ENCODE measurements at places on chromosomes 3 and 15. TPM values are rescaled to one million over a fixed set of nuclear protein-coding genes. Genes with fewer than 3 reads are reported as not detected.

DNA sequence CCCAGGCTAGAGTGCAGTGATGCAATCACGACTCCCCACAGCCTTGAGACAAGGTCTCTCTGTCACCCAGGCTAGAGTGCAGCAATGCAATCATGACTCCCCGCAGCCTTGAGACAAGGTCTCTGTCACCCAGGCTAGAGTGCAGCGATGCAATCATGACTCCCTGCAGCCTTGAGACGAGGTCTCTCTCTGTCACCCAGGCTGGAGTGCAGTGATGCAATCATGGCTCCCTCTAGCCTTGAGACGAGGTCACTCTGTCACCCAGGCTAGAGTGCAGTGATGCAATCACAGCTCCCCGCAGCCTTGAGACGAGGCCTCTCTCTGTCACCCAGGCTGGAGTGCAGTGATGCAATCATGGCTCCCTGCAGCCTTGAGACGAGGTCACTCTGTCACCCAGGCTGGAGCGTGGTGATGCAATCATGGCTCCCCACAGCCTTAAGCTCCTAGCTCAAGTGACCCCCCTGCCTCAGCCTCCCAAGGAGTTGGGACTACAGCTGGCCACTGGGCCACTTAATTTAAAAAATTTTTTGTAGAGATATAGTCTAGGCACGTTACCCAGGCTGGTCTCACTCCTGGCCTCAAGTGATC is 26.1 kb downstream of the TFRC start:
- H3K4me3 ChIP-seq, result no peak overlapping the region
- DNase-seq, result no peak
- no peak overlapping the region for H3K27ac ChIP-seq
- peaks cover 14% of the 10 kb centered on the region for H3K36me3 ChIP-seq
- H3K4me1 ChIP-seq, result no peaks in the 10 kb centered on the region

- DNase-seq, result no peak
- peaks cover 28% of the 10 kb centered on the region for H3K36me3 ChIP-seq
- no peak overlapping the region for H3K4me3 ChIP-seq
- H3K4me1 ChIP-seq, result no peaks in the 10 kb centered on the region
- H3K27me3 ChIP-seq, result no peaks in the 10 kb centered on the region
- no peak overlapping the region for H3K27ac ChIP-seq
These were observed 20.7 kb downstream of the MRPS22 start for GRCh38 chr3:139364549-139364948.

DNA sequence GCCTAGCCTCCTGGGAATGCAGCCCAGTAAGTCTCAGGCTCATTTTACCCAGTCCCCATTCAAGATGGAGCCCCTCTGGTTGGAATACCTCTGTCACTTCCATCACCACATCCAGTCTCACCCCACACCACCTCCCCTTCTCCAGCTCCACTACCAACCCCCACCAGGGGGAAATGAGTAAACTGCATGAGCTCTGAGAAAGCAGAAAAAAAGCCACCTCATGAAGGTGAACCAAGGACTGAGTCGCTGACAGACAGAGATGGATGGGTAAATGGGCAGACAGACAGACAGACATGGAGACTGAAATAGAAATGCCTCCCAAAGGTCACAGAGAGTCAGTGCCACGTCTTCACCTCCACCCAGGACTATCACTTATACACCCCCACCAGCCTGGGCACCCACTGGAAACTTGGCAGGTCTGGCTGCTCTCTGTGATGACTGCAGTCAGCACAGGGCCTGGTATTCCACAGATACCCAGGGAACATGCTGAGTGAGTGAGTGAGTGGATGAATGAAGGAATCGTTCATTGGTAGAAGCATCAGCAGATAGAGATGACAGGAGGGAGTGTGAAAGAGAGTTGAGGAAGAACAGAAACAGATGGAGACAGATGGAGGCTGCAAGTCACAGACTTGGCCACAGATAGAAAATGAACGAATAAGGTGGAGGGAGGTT is 4.9 kb upstream of the LOXL1 start:
- DNase-seq, result no peak
- no peak overlapping the region for H3K27ac ChIP-seq
- H3K4me1 ChIP-seq, result peaks cover 28% of the 10 kb centered on the region
- H3K4me3 ChIP-seq, result no peak overlapping the region
- H3K36me3 ChIP-seq, result no peaks in the 10 kb centered on the region

GRCh38 chr3:40397129-40397528 is 10.1 kb downstream of the ENTPD3 start:
- H3K4me1 ChIP-seq, result no peaks in the 10 kb centered on the region
- H3K36me3 ChIP-seq, result no peaks in the 10 kb centered on the region
- H3K27ac ChIP-seq, result no peak overlapping the region

DNA sequence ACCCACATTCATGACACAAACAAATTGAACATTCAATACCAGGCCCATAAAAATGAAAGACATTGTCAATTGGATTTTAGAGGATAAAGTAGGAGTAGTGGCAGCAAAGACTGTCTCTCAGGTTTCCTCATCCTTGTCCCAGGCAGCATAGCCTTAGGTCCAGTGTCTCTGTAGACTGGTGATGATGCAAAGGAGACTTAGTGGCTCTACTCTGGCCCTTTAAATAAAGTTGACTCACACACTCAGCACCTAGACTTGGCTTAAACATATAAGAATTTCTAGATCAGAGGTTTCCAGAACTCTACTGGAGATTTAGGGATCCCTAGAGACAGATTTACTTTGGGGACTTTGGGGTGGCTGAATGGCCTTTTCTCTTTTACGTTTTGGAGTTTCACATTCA is 166.6 kb downstream of the NR1D2 start:
- no peaks in the 10 kb centered on the region for H3K27me3 ChIP-seq
- no peak for DNase-seq
- no peak overlapping the region for H3K4me3 ChIP-seq
- H3K27ac ChIP-seq, result no peak overlapping the region

DNA sequence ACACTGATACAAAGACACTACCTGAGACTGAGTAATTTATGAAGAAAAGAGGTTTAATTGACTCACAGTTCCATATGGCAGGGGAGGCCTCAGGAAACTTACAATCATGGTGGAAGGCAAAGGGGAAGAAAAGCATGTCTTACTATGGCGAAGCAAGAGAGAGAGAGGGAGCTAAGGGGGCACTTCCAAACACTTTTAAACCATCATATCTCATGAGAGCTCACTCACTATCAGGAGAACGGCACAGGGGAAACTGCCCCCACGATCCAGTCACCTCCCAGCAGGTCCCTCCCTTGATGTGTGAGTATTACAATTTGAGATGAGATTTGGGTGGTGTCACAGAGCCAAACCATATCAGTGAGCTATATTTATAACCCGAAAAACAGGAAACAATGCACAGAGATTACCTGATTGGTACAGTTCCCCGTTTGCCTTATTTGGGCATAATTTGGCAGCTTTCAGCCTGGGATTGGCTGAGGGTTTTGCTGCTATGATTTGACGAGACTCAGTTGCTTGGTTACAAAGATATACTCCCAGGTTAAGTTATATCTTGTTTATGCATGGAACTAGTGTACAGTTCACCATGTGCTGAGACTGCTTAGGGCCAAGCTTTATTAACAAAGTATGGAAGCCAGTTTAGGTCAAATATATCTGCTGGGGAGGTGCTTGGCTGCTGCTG is 184.2 kb downstream of the NR2F2 start:
- H3K36me3 ChIP-seq, result no peaks in the 10 kb centered on the region
- no peak overlapping the region for H3K4me3 ChIP-seq
- no peaks in the 10 kb centered on the region for H3K4me1 ChIP-seq
- H3K27ac ChIP-seq, result no peak overlapping the region
- no peak for DNase-seq

DNA sequence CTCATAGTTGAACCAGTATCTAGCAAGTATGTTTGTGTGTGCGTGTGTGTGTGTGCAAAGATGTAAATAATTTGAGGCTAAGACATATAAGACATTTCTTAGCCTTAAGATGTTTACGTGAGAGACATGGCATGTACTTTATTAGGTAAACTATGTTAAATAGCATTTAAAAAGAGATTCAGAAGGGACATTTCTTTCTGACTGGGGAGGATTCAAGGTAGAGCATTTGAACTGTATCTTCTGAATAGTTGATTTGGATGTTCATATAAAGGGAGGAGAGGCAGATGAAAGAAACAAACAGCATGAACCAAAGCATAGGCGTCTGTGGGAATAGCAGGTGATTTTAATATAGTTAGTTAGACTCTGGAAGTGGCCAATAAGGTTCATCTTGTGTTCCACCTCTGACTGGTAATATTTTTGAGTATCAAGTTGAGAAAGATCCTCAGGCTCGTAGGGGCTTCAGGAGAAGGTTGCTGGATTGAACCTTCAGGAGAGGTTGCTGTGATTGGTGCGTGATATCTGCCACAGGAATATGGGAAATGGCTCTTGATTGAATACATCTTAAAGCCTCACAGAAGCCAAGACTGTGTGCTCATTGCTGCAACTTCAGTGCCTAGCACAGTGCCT is 12.6 kb downstream of the NFKBIZ start:
- DNase-seq, result no peak
- H3K27me3 ChIP-seq, result no peaks in the 10 kb centered on the region
- H3K36me3 ChIP-seq, result no peaks in the 10 kb centered on the region
- no peaks in the 10 kb centered on the region for H3K4me1 ChIP-seq
- H3K4me3 ChIP-seq, result no peak overlapping the region

DNA sequence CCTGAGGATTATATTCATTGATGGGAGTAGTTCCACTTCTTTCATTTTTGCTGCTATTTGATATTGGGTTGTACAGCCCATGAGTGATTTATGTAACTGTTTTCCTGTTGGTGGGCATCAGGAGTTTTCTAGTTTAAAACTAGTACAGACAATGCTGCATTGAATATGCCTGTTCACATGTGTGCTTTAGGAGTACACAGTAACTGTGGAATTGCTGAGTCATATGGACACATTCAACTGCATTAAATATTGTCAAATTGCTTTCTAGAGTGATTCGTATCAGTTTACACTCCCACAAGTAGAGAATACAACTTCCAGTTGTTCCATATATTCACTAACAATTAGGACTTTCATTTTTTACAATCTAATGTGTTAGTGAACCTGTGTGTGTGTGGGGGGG is 59.8 kb upstream of the THSD4 start:
- no peaks in the 10 kb centered on the region for H3K36me3 ChIP-seq
- no peaks in the 10 kb centered on the region for H3K27me3 ChIP-seq
- H3K4me3 ChIP-seq, result no peak overlapping the region

- no peak overlapping the region for H3K4me3 ChIP-seq
- DNase-seq, result no peak
- no peaks in the 10 kb centered on the region for H3K36me3 ChIP-seq
- no peak overlapping the region for H3K27ac ChIP-seq
- H3K27me3 ChIP-seq, result no peaks in the 10 kb centered on the region
These were observed 15.6 kb downstream of the USP13 start for GRCh38 chr3:179668429-179668828.

DNA sequence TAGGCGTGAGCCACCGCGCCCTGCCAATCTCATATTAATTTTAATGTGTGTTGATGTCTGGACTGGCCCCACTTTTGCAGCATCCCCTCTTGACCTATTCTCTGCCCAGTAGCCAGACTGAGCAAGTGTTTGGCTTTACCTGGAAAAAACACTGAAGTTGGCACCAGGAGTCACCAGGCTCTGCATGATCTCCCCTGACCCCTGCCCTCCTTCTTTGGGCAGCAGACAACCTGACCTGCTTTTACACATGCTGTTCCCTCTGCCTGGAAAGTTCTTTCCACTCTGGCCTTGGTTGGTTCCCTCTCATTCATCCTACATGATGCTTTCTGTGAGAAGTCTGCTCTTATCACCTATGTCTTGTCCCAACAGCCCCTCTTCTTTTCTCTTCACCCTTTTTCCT is 67.9 kb upstream of the SLC2A2 start:
- H3K36me3 ChIP-seq, result no peaks in the 10 kb centered on the region
- no peak overlapping the region for H3K27ac ChIP-seq
- H3K4me3 ChIP-seq, result no peak overlapping the region
- no peak for DNase-seq

GRCh38 chr3:62919784-62920465 is 44.7 kb upstream of the CADPS start:
- no peak for DNase-seq
- H3K36me3 ChIP-seq, result no peaks in the 10 kb centered on the region
- no peaks in the 10 kb centered on the region for H3K27me3 ChIP-seq
- H3K4me3 ChIP-seq, result no peak overlapping the region
- H3K27ac ChIP-seq, result no peak overlapping the region

GRCh38 chr15:98057453-98057852 is 97.0 kb downstream of the ARRDC4 start:
- no peak for DNase-seq
- no peak overlapping the region for H3K27ac ChIP-seq
- no peak overlapping the region for H3K4me3 ChIP-seq
- no peaks in the 10 kb centered on the region for H3K4me1 ChIP-seq
- H3K36me3 ChIP-seq, result no peaks in the 10 kb centered on the region
- no peaks in the 10 kb centered on the region for H3K27me3 ChIP-seq

- H3K27me3 ChIP-seq, result peaks cover 10% of the 10 kb centered on the region
- no peak overlapping the region for H3K27ac ChIP-seq
- H3K36me3 ChIP-seq, result no peaks in the 10 kb centered on the region
- H3K4me3 ChIP-seq, result no peak overlapping the region
- no peak for DNase-seq
These were observed 6.5 kb upstream of the DNAJB8 start for GRCh38 chr3:128473180-128473519.

- H3K4me1 ChIP-seq, result no peaks in the 10 kb centered on the region
- H3K36me3 ChIP-seq, result no peaks in the 10 kb centered on the region
- H3K4me3 ChIP-seq, result no peak overlapping the region
- H3K27me3 ChIP-seq, result no peaks in the 10 kb centered on the region
- no peak for DNase-seq
These were observed 31.2 kb downstream of the MAGEF1 start for GRCh38 chr3:184680385-184681345.

- H3K4me3 ChIP-seq, result no peak overlapping the region
- no peaks in the 10 kb centered on the region for H3K27me3 ChIP-seq
- DNase-seq, result no peak
- H3K36me3 ChIP-seq, result no peaks in the 10 kb centered on the region
- H3K4me1 ChIP-seq, result no peaks in the 10 kb centered on the region
These were observed 58.1 kb downstream of the SUMF1 start for GRCh38 chr3:4408958-4409357.

GRCh38 chr15:33028495-33028894 is 166.0 kb downstream of the FMN1 start:
- H3K4me1 ChIP-seq, result no peaks in the 10 kb centered on the region
- H3K27ac ChIP-seq, result no peak overlapping the region
- no peak for DNase-seq
- no peak overlapping the region for H3K4me3 ChIP-seq

- no peaks in the 10 kb centered on the region for H3K4me1 ChIP-seq
- H3K4me3 ChIP-seq, result no peak overlapping the region
- DNase-seq, result no peak
- H3K27ac ChIP-seq, result no peak overlapping the region
- H3K27me3 ChIP-seq, result no peaks in the 10 kb centered on the region
These were observed 15.9 kb downstream of the BSN start for GRCh38 chr3:49570028-49570654.

The HTD2 gene
- total RNA-seq, result 19.6 TPM

The CCDC39 gene
- total RNA-seq, result 0.32 TPM

The CEMIP gene
- total RNA-seq, result 0.66 TPM

The RETNLB gene
- total RNA-seq, result not detected

The C2CD4A gene
- 0.66 TPM for total RNA-seq

The MST1 gene
- 21.2 TPM for total RNA-seq
